ENCODE measurements at places on chromosomes 1 and 21.

DNA sequence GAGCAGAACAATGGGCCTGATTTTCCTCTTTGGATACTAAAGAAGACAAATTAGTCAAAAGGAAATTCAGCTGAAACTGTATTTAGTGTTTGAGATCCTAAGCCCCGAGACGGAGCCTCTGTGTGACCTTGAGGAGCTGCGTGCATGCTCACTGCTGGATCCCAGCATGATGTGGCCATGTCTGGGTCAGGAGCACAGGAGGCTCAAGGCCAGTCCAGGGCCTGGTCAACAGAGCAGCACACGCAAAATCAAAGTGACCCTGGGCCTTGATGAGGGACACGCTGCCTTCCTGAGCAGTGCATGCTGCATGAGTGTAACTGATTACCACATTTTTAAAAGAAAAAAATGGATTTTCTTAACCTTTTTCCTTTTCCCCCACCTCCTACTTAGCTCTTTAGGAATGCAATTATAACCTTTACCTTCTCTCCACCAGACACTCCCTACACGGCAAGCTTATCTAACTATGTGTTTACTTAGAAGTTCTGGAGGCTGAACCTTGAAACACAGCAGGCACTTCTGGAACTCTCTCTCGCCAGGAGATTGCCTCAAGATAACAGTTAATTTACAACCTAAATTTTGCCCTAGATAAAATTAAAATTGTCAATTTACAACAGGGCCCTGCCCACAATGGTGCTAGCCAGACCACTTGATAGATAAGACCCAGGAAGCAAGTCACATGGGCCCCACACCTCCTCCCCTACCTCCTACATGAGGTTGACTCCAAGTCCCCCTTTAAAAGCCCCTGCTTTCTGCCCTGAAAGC, 144.6 kb downstream of the LRIG2 start:
- DNase-seq, result no peak

DNA sequence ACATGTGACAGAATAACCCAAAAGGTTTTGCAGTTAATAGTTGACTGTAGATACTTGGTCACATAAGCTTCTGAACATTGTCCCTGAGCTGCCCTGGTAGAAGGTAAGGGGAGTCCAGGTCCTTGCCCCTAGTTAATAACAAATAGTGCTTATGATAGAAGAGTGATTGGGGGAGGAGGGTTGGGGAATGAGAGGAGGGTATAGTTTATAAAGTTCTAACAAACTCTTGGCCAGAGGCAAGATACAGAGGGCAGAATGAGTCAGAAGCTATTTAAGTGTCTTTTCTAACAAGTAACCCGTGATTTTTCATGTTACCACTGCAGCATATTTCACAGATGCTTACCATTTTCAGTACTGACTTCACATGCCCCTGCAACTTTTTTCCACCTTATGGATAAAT, 26.7 kb upstream of the MYOCOS start:
- DNase-seq, result no peak

- DNase-seq, result no peak
Observed at GRCh38 chr21:45114072-45114471, 39.7 kb downstream of the ADARB1 start.

DNA sequence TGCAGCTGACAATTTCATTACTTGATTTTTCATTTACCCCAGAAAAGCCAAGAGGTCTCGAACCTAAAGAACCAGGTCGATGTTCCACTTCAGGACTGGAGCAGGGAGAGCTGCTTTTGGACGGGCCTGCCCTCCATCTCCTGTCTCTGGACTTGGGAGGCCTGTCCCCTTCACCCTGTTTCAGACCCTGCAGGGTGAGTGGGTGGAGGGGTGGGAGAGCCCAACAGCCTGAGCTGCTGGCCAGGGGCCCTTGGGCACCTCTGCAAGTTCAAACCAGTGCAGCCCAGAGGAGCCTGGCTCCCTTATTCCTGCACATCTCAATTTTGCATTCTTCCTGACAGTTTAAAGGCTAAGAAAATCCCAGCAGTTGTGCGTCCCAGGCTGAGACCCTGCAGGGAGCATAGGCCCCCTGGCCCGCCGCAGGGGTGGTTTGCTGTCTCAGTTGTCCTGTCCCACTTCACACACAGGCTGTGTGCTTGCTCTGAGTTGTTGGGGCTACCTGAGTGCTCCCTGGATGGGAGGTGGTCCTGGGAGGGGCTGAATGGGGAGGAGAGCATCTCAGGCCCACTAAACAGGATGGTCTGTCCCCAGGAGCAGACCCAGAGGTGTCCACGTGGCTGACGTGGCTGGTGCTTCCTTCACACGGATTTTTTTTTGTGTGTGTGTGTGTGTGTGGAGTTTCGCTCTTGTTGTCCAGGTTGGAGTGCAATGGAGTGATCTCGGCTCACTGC, 443.7 kb downstream of the PTPRU start:
- no peak for DNase-seq

DNA sequence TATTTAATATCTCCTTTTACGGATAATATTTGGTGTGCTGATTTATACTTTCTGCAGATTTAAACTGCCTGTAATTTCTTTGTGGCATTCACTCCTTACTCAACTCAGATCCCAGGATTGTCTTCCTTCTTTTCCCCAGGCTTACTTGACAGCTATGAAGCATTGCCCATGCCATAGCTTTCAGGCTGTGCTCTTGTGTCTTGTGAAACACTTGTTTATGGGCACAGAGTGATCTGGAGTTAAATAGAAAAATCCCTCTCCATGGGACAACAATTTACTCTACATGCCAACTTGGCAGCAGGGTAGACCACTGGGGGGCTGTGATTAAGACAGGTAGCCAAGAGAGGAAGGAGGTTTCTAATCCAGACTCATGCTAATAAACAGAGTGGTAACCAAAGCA, 57.4 kb downstream of the PPP1R12B start:
- no peak for DNase-seq

DNA sequence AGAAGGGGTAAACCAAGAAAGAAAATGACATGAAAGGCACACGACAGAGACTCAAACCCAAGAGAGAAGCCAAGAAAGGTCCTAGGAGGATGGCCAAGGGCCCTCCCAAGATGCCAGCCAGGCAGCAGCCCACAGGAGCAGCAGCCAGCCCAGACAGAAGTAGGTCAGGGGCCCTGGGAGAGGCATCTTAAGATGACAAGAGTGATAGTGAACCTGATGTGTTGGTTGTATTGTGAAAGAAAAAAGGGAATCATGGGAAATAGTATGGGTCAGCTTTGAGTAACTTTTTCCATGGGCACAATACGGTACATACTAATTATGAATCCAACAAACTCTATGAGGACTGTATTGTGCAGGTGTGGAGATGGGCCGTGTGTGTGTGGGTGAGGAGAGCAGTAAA, 3.3 kb downstream of the CCSAP start:
- DNase-seq, result no peak

- DNase-seq, result no peak
Observed at GRCh38 chr1:38018864-38019343, 6.4 kb downstream of the UTP11 start.

GRCh38 chr1:41449326-41449921, 35.1 kb downstream of the EDN2 start:
- no peak for DNase-seq

DNA sequence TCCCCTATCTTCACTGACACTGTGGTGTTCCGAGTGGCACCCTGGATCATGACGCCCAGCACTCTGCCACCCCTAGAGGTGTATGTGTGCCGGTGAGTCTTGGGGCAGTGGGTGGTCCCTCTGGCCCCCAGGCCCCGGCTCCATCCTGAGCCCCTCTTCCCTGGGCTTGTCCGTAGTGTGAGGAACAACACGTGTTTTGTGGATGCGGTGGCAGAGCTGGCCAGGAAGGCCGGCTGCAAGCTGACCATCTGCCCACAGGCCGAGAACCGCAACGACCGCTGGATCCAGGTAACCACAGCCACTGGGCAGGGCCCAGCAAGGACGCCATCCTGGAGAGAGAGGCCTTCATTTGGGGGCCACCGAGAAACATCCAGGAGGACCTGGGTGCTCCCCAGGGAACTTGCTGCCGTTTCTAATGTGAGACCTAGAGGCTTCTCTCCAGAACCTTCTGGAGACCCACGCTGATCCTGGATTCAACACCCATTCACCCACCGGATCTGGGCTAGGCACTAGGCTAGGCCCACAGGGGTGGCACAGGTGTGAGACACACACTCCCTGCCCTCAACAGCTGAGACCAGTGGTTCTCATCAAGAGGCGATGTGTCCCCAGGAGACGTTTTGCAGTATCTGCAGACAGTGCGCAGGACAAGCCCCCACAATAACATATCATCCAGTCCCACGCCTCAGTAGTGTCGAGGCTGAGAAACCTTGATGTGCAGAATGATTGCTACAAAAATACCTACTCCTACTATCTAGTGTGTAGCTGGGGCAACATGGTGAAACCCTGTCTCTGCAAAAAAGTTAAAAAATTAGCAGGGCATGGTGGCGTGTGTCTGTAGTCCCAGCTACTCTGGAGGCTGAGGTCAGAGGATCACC, 22.2 kb downstream of the PADI3 start:
- DNase-seq, result no peak

- peak; percentile 55 for DNase-seq
Observed at GRCh38 chr21:35840197-35840799, 220.0 kb downstream of the SETD4 start.

DNA sequence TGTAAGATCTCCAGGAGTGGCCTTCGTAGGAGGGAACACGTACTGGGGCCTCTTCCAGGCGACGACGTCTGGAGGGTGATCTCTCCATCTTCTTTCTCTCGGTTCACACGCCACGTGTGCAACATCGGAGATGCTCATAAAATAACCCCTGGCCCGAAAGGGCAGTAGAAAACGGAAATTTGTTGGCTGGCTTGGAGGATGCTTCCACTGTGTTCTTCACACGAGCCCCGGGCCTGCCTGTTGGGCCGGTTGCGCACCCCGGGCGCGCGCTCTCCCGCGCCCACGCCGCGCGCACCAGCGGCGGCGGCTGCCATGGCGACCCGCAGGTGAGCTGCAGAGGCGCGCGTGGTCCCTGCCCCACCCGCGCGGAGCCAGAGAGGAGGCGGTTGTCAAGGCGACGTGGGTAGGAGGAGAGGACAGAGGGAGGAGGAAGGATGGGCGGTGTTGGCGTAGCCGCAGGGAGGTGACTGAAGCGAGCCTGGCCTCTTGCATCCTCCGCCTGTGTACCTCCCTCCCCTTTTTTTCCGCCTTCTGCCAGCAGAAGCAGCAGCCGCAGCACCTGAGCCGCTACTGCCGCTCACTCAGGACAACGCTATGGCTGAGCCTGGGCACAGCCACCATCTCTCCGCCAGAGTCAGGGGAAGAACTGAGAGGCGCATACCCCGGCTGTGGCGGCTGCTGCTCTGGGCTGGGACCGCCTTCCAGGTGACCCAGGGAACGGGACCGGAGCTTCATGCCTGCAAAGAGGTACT, at the start of gene ELAPOR1:
Gene ELAPOR1, plus strand, starts transcription at position 526 of the 752 bp plus-strand sequence. Its CDS starts 69 bp downstream, at position 595.
- no peak for DNase-seq

DNA sequence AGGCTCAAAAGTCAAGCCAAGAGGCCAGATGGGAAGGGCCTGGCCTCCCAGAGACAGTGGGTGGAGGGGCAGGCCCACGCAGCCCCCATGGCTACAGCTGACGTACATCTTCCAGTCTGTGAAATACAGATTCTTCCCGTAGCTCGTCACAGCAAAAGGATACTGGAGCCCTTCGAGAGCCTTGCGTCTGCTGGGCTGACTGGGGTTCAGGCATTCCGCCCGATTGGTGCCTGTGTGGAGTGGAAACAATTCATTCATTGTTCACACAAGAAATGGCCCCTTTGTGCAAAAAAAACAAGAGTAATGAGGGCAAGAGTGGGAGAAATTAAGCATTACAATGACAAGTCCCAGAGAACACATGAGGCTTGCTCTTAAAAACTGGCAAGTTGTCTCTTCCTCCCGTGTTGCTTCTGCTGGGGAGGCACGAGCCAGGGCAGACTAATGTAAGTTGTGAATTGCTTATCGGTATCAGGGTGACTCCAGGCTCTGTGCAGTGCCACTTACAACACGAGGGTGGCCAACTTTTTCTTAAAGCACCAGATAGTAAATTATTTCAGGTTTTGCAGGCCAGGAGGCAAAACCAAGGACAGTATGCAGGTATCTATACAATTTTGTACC, 85.1 kb downstream of the NID1 start:
- no peak for DNase-seq

DNA sequence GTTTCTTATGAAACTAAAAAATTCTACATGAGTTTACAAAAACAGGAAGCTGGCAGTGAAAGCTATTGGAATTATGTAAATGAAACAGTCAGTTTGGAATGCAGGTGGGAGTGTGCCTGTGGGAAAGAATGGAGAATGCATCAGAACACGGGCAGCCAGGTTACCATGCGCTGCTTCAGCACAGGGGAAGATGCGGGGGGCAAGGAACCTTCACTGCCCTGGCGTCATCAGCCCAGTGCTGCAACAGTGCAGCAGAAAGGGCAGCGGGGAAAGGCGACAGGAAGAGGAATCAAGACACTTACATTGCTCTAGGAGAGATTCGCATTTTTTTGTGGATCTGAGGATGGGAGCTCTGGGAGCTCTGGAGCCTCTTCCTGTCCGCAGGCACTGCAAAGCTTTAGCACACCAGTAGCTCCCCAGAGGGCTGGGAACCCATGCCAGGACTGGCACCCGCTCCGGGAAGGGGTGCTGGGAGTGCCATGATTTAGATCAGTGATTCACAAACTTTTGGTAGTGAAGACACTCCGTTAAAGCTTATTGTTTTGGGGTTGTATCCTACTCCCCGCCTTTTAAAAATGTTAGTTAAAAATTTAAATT, 64.1 kb upstream of the WDR26 start:
- no peak for DNase-seq

GRCh38 chr1:182595641-182596240, 6.7 kb upstream of the RNASEL start:
- peak; percentile 52 for DNase-seq

GRCh38 chr1:240193679-240194078, 102.0 kb downstream of the FMN2 start:
- DNase-seq, result no peak

DNA sequence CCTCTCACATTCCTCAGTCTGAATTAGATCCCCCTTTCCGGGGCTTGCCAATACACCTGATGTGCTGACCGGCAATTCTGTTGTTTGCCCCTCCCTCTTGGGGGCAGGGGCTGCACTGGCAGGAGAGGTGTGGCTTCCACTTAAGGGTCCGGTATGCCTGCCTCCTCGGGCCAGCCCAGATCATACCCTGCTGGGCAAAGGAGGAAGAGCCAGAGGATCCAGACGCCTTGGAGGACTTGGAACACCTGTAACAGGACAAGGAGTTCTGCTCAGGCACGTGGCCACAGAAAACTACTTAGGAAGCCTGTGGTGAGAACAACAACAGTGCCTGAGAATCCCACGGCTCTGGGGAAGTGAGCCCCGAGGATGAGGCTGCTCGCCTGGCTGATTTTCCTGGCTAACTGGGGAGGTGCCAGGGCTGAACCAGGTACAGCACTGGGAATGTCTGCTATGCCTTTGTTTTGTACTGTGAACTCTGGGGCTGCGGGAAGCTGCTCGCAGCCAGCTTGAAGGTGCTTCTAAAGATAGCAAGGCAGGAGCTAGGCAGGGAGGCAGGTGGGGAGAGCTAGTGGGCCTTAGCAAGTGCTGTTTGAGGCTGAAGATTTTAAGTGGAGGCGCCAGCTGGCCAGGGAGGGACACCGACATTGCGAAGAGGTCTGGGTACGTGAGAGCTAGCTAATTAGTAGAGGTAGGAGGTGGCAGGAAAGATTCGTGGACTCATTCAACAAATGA, at the start of gene SMPDL3B:
Gene SMPDL3B, plus strand, starts transcription at position 183 of the 732 bp plus-strand sequence. Its CDS starts 184 bp downstream, at position 367.
- peak; percentile 57 for DNase-seq

- DNase-seq, result no peak
Observed at GRCh38 chr1:40780678-40781607, 2.6 kb upstream of the KCNQ4 start.
